Lower leg skin (tissue), 4 donors: ENCODE measurements at places on chromosomes 1 and 21.

GRCh38 chr1:27940297-27940696, 5.5 kb downstream of the SMPDL3B start:
- peak; percentile 36 for DNase-seq

DNA sequence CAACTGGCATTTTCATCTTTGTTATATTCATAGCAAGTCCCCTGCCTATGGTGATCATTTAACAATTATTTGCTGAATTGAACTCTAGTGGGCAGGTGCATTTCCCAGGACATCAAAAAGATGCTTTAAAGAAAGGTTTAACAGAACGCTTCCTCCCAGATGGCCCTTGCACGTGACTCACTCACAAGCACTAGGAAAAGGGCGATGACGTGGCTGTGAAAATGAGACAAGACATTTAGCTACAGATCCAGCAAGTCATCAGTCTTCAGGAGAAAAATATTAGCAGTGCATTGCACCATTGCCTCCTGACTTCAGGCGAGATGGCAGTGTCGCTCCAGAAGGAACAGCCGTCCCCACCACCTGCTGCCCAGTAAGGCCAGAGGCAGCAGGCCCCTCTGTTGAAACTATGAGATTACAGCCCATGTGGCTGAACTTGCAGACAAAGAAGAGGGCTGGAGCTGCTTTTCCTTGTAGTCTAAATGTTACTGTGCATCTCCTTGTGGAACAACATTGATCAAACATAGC, 37.2 kb downstream of the DSCAM start:
- DNase-seq, result no peak

DNA sequence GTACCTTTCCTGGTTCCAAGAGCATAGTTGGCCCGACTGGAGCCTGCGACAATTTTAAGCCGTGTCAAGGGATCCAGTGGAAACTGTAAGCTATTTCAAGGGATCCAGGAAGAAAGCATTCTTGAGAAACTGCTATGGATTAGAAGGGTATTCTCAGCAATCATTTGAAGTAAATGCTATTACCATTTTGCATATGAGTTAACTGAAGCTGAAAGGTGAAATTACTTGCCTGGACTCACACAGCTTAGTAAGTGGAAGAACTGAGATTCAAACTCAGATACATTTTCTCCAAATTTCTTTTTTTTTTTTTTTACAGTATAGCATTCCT, 589 bp downstream of the ZNF684 start:
- DNase-seq, result no peak

- no peak for DNase-seq
Observed at GRCh38 chr1:1058088-1058905, 15.8 kb downstream of the RNF223 start.

DNA sequence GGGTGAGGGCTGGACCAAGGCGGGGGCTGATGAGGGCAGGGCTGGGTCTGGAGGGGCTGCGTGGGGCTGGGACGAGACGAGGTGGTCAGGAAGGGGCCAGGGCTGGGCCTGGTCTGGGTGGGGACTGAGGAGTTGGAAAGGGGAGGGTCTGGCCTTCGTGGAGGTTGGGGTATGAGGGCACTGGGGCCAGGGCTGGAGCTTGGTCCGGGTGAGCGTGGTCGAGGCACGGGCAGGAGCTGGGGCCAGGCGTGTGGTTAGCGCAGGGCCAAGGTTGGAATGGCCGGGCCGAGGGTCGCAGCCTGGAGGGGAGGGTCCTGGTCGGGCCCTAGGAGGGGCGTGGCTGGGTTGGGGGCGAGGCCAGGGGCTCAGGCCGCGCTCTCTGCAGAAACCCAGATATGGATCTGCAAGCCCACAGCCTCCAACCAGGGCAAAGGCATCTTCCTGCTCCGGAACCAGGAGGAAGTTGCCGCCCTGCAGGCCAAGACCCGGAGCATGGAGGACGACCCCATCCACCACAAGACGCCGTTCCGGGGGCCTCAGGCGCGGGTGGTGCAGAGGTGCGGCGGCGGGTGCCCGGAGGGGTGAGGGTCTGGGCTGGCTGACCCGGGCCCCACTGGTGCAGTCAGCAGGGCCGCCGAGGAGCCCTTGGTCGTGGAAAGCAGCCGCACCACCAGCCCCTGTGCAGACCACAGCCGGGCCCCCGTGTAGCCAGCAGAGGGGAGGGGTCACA, 9.0 kb downstream of the TTLL10 start:
- DNase-seq, result no peak

DNA sequence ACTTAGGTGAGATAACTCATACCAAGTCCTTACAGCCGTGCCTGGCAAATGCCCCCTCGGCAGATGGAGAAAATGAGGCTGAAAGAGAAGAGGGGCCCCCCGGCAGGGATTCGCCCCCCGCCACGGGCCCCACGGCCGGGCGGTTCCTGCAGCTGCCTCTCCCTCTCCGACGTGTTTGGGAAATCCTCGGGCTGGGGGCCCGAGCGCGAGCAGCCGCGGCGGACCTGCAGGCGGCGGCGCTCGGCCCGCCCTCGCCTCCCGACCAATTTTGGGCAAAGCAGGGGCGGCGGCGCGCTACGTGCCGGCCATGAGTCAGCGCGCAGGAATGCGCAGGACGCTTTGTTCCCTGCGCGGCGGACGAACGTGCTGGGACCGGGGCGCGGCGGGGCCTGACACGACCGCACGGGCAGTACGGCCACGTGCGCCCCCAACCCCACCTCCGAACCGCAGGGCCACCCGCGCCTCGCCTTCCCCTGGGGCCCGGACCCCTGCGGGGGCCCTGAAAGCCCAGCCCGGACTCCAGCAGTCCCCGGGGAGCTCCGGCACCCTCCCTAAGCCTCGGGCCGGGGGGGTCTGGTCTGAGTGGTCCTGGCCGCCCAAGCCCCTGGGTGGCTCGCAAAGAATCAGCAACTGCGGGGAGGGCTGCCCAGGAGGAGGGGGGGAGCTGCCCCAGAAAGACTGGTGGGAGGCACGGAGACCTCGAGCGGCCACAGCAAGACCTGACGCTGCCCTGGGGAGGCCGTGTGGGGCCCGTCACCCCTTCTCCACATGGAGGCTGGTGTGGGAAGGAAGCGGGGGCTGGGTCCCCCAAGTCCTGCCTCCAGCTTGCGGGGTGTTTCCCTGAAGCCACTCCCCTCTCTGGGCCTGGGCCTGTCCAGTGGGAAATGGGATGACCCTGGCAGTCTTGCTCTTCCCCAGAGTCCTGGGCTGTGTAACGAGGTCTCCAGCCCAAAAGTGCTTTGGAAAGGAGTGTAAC, 11.9 kb upstream of the EDN2 start:
- peak; percentile 82 for DNase-seq

DNA sequence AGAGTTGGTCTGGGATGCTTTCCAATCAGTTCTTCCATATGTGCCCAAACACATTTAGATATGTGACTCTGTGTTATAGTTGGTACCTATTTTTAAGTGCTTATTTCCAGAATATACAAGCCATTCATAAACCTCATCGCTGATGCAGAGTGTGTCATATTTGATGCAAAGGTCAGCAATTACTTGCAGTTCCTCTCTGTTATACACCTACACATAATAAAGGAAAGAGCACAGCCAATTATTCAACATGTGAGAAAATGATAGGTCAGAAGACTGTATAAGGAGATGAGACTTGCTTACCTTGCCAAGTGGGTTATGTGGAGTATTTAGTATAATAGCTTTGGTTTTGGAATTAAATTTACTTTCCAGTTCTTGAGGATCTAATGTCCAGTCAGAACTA, 31.3 kb downstream of the KYAT3 start:
- no peak for DNase-seq

DNA sequence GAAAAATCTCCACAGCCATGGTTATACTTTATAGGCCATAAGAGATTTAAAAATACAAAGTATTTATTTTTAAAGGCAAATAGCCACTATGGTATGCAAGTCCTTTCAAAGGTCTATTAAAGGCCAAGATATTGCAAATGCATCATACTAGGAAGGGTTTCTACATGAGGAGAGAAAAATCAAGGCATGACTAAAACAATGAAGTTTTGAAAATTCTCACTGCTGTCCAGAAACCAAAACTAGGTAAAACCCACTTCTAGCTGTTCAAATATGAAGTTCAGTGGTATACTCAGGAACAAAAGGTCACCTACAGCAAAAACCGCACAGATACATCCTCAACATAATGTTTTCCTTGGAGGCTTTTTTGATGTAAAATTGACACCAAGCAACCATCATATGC, 75.0 kb downstream of the EPS15 start:
- DNase-seq, result no peak

DNA sequence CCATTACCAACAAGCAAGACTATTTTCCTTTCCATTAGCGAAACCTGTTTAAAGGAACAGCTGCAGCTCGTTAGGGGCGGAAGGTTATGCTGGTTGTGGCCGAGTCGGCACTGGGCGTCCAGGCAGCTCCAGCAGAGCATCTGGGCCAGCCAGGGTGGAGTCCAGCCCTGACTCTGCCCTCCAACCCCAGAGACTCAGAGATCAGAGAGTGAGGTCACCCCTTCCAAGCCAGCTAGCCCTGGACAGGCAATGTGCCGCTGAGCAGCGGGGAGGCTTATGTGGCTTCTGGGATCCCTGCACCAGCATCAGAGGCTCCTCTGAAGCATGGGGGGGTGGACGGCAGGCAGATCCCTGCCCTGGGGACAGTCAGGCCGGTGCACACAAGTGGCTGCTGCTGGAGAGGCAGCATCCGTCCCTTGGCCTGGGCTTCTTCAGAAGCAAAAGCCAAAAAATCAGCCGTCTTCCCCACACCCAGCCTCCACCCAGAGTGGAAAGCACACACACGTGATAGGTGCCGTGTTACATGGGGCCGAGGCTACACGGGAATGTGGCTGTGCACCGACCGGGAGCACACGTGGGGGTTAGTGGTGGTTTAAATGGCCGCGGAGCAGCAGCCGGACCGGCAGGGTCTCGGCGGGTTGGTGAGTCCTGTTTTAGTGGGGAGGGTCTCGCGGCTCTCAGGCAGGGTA, 30.1 kb downstream of the SLC66A1 start:
- DNase-seq, result no peak

- peak; percentile 90 for DNase-seq
Observed at GRCh38 chr1:14366091-14367018, 232.1 kb upstream of the KAZN start.

GRCh38 chr1:231337043-231337471, 595 bp downstream of the EXOC8 start:
- no peak for DNase-seq

- no peak for DNase-seq
Observed at GRCh38 chr1:202944438-202944921, 13.6 kb downstream of the ADIPOR1 start.
